ENCODE measurements at places on chromosomes 3 and 15.

GRCh38 chr3:153629148-153629547 lies 467.1 kb downstream of the RAP2B start:
- no peak for DNase-seq

- no peak for DNase-seq
These were observed 6.8 kb downstream of the ABHD2 start for GRCh38 chr15:89095073-89095472.

DNA sequence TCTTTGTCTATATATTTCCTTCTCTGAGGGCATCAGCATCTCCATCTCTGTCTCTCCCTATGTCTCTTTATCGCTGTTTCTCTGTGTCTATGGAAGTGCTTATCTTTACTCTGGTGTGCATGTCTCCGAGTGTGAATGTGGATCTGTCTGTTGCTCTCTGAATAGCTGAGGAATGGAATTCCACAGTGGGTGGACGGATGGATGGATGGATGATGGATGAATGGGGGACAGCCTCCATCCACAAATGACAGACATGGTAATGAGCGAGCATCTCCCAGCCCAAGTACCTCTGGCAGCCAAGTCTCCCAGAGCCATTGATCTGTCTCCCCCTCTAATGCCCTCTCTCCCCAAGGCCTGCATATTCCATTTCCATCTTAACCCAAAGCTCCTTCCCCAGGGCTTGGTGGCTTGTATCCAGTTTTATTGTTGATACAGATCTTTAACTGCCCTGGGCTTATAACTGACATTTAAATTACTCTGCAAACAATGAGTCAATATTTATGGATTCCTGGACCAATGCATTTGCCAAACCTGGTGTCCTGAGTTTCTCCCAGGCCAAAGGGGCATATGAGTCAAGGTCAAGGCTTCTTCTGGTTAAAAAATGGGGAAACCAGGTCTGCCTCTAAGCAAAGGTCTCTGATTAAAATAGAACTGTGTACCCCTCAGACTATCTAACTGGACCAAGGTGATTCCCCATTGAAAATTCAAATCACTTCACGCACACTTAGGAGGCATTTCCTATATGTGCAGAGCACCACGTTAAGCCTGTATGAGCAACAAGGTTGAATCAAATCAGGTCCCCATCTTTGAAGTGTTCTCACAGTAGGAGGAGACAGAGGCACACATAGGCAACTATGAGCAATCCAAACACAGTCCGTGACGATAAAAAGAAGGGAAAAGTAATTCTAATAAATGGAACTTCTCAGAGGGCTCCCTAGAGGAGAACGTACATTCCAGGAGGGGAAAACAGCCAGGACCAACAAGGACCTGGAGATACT lies 109.9 kb downstream of the TLE3 start:
- no peak for DNase-seq

DNA sequence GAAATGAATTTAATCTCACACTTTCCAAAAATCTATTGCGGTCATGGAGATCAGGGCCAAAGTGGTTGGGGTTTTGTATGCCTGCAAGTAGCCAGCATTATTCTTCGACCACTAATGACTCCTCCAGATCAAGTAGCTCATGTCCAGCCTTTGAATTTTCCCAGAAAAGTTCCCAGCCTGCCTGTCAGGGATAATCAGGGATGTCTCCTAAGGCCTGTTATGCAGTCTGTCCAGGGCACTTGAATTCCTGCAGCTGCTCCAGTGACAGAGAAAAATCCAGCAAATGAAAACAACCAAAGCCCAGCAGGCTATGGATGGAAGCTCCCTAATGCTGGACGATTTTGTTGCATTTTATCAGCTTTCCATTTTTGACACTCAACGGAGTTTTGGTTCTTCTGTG lies 215.4 kb downstream of the ADAMTSL3 start:
- no peak for DNase-seq

- no peak for DNase-seq
These were observed 1.3 kb downstream of the AP2M1 start for GRCh38 chr3:184175981-184176376.
